ENCODE measurements at places on chromosomes 1 and 21.

DNA sequence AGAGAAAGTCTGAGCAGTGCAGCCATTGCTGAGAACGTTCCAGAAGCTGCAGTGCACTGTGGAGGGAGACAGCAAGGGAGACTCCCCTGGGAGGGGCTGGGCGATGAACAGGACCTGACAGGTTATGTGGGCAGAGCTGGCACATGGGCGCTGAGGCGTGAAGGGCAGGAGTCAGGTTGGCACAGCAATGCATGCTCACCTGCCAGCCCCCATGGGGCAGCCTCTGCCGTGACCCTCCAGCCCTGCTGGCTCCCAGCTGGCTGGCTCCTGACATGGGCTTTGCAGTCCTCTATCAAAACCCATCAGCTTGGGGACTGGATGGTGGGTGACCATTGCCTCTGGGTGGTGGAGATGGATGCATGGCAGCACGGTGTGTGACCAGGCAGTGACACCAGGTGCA is 300.3 kb downstream of the CAMTA1 start:
- DNase-seq = no peak

DNA sequence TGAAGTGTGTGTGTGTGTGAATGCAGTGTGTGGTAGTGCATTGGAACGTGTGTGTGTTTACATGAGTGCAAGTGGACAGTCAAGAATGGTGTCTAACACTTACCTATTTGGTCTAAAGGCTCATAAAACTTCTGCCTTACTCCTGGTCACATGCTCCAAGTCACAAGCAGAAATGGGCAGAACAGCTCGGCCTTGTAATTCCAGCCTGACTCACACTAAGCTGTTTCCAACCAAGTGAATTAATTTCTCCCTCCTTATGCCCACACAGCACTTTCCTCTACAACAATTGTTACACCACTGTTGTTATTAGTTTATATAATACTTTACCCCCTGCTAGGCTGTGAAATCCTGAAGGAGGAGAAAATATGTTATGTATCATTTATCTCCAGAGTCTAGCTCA is 43.8 kb downstream of the DDR2 start:
- DNase-seq = no peak

DNA sequence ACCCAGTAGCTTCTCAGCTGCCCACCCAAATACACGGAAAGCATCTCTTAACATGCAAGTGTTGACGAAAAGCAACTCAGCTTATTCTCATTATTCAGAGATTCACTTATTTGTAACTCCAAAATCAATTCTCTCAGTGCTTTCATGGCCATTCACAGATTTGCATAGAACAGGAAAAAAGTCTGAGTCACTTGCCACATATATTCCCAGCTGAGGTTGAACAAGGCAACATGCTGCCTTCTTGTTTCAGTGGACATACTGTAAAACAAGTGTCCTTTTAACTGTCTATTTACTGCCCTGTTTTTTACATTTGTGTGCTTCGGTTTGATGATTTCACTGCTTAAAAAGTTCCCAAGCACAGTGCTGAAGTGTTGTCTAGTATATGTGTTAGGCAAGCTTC is 273.0 kb downstream of the LTN1 start:
- no peak for DNase-seq

DNA sequence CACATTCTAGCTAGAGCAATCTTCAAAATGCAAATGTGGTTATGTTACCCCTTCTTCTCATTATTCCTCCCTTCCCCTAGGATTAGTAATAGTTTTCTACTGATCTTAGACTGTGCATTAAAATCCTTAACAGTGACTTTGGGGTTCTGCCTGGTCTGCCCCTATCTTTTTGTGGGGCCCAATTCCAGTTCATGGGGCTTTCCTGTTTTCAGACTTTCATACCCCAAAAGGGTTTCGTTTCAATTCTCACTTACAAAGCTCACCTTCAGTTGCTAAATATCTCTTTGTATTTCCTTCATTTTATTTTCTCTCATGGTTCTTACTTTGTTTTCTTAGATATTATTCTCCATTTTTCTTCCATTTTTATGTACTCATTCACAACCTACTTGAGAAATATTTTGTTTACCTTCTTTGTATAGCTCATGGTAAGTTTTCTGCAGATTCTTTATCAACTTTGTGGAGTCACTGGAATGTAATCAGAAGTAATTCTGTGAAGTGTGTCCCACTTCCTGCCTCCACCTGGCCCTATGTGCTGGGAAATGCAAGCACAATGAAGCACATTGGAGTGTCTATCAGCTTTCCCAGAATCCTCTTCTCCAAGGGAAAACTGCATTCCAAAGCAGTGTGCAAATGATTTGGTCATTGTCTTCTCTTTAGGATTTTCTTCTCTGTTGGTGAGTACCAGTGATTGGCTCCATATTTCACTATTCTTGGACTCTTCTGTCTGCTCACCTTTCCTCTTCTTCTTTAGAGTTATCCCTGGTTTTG is 350.2 kb downstream of the ZNF326 start:
- no peak for DNase-seq

DNA sequence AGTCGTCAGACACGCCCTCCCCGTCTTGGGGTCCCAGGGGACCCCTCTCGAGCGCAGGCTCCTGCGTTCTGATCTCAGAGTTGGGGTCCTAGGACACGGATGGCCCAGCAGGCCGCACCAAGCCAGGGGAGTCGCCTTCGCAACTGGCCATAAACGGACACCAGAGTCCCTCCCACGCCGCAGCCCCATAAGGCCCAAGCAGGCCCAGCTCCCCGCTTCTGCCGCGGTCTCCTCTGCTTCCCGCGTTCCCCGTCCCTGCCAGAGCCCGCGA is 633 bp downstream of the DMRTA2 start:
- no peak for DNase-seq

DNA sequence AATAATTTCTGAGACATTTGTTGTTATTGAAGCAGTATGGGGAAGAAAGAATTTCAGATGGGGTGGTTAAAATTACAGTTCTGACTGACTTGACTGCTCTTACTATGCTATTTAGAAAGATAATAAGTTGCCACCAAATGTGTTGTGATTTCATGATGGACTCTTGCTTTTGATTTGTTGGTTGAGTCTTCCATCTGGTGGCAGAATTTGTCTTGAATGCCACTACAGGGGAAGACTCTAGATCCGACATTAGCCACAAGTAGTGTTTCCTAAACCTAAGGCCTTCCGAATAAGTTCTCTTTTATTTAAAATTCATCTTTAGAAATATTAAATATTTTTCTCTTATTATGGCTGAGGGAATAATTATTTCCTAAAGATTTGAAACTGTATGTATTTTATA is 190.9 kb upstream of the ADGRL4 start:
- no peak for DNase-seq

DNA sequence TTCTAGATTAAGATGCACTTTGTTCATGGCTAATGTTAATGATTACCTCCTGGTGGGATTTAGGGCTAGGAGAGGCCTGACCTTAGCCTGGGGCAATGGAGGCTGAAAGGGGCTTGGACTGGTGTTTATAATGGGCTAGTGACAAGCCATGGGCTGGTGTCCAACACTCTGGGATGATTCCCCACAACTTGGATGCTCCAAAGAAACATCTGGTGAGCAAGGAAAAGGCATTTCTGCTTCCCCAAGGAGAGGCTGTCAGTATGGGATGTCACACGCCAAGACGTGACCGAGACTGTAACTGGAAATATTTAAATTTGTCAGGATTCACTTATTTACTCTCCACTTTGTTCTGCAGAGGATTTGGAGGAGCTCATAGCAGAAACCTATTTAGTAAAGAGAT is 45.2 kb downstream of the PTPRU start:
- no peak for DNase-seq

GRCh38 chr1:117857418-117857817 is 72.0 kb downstream of the GDAP2 start:
- no peak for DNase-seq

DNA sequence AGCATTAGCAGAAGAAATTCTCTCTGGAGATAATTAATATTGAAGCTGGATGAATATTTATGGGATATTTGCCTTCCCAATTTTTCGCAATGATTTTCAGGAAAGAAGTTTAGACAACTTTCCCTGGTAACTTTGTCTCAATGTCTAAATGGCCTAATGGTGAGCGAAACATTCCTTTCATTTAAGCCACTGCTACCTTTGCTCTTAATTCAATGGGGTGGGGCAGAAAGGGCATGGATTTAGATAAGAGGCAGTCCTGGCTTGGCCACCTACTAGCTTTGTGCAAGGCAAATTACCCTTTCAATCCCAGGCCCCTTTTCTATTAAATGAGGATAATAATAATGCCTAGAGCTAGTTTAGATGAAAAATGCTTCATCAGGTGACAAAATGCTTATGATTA is 27.1 kb upstream of the LYST start:
- DNase-seq = no peak

- DNase-seq = no peak
Observed at GRCh38 chr1:2935751-2936390, 85.4 kb upstream of the ACTRT2 start.

DNA sequence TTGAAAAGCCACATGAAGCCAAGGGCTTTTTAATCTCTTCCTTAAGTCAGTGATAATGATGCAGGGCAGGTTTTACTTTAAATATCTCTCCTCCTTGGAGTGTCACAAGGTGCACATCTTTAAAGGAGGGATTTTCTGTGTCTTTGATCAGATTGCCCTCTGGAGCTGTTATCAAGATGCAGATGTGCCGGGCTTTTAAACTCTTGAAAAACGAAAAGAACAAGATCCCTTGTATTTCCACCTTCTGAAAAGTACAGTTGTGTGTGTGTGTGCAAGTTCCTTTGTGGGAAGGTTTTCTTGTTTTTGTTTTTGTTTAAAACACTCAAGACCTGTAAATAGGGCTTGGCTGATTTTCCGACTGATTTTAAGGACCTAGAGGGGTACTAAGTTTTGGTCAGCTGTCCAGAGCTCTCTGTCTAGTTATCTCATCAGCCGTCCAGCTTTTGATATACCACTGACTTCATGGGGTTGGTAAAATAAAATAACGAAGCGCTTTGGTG is 1.6 kb downstream of the MARK1 start:
- no peak for DNase-seq

GRCh38 chr1:213094446-213094845 is 43.4 kb downstream of the RPS6KC1 start:
- DNase-seq = no peak

DNA sequence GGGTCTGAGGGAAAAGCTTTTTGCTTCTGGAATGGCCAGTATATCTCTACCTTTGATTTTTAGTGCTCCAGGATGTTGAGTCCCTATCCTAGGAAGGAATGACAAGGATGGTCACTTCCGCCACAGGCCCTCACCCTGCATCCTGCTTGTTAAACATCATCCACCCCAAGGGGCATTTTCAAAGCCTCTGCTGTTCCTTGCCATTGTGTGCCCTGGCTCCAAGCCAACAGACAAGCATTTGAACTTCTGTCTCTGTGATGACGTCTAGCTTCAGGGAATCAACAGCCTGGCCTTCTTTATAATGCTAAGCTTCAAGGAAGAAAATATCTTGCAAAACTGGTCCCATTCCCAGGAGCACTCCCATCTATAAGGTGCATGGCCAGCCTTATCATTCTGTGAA is 12.3 kb upstream of the JAM2 start:
- DNase-seq = no peak

DNA sequence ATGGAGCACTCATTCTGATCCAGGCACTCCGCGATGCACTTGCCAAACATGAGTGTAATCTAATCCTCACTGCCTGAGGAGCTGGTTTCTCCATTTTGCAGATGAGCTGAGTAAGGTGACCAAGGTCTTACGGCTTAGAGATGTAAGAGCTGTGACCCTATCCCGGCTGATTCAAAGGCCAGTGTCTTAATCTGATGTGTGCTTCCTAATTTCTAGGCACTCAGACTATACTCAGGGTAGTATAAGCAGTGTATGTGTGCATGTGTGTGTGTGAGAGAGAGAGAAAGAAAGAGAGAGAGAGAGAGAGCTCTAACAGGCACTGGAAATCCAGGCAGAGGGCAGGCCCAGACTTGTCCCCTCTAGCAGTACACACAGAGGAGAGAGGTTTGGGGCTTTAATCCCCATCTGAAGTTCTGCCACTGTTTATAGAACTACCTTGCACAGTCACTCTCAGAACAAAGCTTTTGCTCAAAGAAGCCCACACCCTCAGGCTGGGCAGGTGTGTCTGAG is 188.2 kb downstream of the ZBTB18 start:
- DNase-seq = no peak

GRCh38 chr1:60134716-60135115 is 61.1 kb upstream of the C1orf87 start:
- DNase-seq = no peak

- no peak for DNase-seq
Observed at GRCh38 chr1:117370071-117370470, 2.8 kb downstream of the MAN1A2 start.

DNA sequence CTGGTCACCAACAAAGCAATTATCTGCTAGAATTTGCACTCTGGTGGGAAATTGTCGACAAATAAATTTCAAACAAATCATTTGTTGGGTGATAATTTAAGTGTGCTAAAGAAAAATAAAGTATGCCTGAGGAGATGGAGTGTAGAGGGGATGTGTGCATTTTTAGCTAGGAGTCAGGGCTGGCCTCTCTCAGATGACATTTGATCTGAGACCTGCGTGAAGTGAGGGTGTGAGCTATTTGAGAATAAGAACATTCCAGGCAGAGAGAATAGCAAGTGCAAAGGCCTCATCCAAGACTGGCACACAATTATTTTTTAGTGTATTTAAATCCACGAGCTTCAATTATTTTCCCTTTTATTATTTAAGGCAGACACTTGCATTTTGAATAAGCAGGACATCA is 19.7 kb upstream of the S1PR1 start:
- no peak for DNase-seq

- DNase-seq = no peak
Observed at GRCh38 chr1:67855961-67856360, 22.7 kb upstream of the GNG12 start.

DNA sequence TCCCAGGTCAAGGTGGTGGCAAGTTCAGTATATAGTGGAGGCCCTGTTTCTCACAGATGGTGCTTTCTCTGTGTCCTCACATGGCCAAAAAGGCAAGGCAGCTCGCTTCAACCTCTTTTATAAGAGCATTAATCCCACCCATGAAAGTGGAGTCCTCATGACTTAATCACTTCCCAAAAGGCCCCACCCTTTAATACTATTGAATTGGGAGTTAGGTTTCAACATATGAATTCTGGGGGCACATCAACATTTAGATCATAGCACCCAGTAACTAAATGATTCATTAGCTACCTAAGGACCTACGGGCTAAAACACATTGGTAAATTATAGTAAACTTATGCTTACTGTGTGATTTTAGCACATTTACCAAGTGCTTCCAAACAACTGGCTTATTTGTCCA is 317.9 kb downstream of the LTN1 start:
- DNase-seq = no peak

All from stimulated activated CD4-positive, alpha-beta T cell treated with anti-CD3 and anti-CD28 coated beads, Interleukin-4, amount 100 ng/mL, for 1 hour (primary cell).